ENCODE measurements at places on chromosomes 13 and 19.

DNA sequence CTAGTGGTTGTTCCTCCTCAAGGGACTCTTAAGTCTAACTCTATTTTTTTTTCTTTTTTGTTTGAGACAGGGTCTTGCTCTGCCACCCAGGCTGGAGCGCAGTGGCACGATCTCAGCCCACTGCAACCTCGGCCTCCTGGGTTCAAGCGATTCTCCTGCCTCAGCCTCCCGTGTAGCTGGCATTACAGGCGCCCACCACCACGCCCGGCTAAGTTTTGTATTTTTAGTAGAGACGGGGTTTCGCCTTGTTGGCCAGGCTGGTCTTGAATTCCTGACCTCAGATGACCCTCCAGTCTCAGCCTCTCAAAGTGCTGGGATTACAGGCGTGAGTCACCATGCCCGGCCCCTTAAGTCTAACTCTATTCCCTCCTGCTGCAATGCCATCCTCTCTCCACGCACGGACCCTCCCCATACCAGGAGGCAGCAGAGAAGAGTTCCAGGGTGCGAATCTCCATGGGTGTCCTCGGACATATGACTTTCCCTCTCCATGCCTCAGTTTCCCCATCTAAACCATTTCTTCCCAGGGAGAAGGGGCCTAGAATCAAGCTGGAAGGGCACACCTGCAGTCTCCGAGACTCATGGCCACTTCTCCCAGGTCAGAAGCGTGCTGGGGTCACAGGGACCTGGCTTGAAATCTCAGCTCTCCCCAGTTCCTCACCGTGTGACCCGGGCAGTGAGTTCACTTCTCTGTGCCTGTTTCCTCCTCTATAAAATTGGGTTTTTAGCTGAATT, 6.0 kb upstream of the BCL3 start:
- DNase-seq = no peak

- DNase-seq = no peak
Measured at GRCh38 chr13:23477101-23477500, 43.6 kb upstream of the SACS start.

DNA sequence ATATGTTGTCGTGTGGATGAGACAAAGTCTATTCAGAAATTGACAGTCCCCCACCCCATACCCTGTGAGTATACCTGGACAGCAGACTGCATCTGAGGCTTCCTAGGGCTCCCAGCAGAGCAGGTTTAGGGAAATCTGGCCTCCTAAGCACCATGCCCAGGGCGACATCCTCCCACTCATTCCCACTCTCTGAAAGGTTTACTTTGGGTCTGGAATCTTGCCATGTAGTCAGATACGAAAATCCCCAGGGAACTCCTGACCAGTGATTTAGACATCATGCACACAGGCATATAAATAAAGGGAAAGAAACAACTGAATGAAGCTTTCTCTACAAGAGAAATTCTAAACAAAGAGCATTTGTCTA, 717 bp upstream of the NALCN start:
- DNase-seq = no peak

DNA sequence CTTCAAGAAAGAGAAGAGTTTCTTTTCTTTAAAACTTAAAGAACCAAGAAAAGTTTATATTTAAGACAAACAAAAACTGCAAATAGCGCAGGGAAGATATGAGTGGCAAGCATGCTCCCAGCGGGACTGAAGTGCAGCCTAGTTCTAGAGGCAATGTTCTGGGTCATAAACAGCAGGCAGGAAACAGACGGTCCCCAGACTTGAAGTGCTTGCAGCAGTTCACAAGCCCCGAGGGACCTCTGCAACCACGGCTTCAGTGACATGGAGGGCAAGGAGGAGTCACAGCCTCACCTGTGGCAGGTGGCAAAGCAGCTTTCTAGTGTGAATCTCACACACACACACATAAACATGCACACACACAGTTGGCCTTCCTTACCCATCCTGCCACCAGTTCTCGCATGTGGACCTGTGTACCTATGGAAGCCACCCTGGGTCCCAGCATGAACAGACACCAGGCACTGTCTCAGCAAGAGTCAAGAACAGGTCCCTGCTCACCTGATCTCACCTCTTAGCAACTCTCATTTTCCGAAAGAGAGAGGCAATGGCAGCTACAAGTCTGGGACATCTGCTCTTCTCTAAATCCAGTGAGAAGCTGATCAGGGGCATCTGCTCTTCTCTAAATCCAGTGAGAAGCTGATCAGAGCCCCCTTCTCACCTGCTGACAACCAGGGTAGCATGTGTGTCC, 162.0 kb downstream of the EFNB2 start:
- no peak for DNase-seq

All from MM.1S (cell line).